Activated B cell treated with CpG ODN at 0.5 μM for 24 hours (primary cell): ENCODE measurements at places on chromosomes 1 and 21.

- no peak for DNase-seq
Measured at GRCh38 chr1:61869691-61870109, 127.4 kb downstream of the PATJ start.

GRCh38 chr1:110916669-110917306 lies 43.8 kb downstream of the CD53 start:
- DNase-seq, result no peak

DNA sequence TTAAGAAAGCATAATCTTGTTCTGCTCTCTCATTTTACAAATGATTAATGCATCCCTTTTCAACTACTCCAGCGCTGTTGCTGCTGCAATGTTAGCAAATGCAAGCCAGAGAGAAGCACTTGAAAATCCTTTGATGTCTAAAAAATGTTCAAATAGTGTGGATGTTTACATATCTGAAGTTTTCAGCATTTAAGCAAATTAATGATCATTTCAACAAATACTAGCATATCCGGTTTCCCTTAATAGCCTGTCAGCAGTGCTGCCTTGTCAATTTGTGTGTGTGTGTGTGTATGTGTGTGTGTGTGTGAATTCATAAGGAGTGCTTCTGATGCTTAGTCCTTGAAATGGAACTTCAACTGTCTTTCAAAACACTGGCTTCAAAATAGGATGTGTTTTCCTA lies 48.1 kb upstream of the WNT2B start:
- no peak for DNase-seq

GRCh38 chr1:106222403-106222802 lies 834.1 kb upstream of the PRMT6 start:
- no peak for DNase-seq

- DNase-seq, result no peak
Measured at GRCh38 chr21:31255896-31256295, 88.2 kb downstream of the TIAM1 start.

DNA sequence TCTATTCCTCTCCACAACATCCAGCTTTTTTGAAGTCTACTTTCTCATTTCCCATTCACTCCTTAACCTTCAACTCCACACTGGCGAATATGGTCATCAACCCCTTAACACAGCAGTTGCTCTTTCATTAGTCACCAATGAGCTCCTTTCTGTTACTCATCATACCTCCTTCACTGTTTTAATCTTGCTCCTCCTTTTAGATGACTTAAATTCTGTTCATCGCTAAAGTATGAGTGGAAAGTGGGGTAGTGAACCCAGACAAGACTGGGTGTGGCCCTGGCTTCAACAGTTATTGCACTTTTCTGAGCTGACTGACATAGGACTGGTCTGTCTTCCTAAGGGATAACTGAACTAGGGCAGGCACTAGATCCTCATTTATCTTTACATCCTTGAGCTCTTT lies 51.3 kb downstream of the AKT3 start:
- no peak for DNase-seq

DNA sequence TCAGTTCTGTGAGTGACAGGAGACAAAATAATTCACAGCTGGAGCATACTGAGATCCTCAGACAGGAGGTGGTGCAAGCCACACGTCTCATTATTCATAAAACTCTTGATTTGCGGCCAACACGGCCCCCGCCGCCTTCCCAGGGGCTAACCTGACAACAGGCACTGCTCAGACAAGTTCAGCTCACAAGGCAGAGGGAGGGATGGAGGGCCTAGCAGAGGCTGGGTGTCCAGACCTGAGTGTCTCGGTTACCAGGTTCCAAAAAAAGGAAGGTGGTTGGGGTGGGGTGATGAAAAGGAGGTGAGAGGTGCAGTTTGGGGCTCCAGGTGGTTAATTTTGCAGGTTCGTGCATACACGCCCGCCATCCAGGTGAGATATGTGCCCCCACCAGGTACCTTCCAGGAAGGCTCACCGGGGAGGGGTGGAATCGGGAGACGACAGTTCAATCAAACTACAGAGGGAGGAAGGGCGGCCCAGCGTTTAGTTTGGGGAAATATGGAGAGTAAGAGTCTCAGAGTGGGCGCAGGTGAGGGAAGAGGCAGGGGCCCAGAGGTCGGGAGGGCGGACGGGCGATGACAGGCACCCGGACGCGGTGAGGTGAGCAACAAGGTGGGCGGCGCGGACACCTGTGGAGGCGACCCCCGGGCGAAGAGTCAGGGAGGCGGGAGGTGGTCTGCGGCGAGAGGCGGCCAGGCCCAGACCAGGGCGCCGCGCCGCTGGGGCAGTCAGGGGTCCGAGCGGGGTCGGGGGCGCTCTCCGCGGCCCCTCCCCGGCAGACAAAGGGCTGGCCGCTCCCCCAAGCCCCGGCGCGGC lies 629 bp downstream of the CTNNBIP1 start:
- peak; percentile 35 for DNase-seq
